GM12892 (cell line): ENCODE measurements at places on chromosomes 1 and 21.

DNA sequence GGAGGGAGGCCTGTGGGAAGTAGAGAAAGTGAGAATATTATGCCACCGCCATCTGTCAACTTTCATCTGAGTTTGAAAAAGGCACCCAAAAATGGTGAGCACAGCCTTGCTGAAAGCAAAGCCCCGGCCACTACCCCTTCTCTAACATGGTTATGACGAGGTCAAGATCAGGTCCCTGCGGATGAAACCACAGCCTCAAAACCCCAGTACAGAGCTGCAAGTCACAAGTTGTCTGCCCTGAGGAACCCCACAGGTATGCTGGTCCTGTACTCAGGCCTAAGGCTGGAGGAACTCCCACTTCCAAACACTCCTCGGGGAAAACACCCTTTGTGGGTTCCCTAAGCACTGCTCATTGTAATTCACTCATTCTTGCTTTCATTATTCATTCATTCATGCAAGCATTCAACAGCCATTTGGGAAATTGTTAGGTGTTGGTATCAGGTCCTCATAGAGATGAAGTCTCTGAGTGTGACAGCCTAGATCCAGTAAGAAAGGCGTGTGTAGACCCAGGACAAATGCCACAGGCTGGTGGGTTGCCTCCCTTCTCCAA lies 216.6 kb upstream of the EDN2 start:
- no peak for DNase-seq

DNA sequence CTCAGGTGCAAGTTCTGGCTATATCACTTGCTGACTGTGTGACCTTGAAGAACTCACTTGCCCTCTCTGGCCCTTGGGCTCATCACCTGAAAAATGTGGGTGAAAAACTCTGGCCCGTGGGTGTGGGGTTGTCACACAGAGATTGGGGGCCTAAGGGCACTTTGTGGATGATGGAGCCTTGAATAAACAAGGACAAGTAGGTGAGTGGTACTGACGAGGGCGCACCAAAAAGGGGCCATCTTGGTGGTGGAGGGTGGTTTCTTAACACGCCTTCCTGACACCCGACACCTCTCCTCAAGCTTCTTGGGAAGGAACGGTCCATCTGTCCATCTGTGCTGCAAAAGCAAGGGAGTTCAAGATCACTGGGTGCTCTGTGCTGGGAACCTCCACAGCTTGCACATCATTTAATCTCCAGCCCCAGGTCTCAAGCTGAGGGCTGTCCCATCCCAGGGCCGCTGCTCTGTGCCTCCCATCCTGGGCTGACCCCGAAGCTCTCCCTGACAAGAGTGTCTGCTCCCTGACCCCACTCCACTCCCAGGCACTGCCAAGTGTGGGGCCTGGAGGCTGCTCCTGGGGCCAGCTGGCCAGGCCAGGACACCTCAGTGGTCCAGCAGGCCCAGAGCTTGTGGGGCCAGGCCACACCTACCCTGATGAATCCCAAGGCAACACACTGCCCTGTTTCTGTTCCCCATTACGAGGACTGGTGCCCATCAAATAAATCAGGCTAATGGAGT lies 97.3 kb downstream of the GLIS1 start:
- DNase-seq = no peak

DNA sequence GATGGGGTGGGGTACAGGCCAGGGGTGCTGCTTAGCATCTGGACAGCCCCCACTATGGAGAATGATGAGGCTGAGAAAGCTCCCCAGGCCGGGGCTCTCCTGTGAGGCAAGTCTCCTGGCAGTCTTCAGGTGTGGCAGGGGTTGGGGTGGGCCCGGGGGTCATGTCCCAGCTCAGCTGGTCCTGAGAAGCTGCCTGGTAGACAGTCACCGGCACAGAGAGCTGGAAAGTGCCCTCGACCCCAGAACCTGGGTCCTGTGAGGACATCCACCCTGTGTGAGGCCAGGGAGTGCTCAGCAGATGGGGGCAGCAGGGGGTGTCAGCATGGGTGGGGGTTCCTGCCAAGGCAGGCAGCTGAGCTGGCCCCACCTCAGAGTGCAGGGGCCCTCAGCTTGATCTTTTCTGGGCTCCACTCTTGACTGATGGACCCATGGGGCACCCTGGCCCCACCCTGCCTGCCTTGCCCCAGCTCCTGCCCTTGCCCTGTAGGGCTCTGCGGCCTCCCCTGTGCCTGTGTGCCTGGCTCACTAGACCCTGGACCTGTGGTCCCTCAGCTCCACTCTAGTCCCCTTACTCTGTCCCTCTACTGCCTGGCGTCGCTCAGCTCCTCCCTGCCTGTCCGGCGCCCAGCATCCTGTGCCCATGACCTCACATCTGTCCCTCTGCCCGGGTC lies 5.8 kb downstream of the IBA57 start:
- DNase-seq = no peak

GRCh38 chr1:115277276-115277675 lies 60.8 kb downstream of the NGF start:
- DNase-seq = no peak

DNA sequence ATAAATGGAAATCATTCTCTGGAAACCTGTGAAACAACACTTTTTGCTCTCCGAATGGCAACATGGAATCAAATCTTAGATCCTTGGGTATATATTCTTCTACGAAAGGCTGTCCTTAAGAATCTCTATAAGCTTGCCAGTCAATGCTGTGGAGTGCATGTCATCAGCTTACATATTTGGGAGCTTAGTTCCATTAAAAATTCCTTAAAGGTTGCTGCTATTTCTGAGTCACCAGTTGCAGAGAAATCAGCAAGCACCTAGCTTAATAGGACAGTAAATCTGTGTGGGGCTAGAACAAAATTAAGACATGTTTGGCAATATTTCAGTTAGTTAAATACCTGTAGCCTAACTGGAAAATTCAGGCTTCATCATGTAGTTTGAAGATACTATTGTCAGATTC lies 45.7 kb downstream of the PTGFR start:
- no peak for DNase-seq

- DNase-seq = no peak
These were observed 54.1 kb downstream of the IGSF21 start for GRCh38 chr1:18161690-18162089.

DNA sequence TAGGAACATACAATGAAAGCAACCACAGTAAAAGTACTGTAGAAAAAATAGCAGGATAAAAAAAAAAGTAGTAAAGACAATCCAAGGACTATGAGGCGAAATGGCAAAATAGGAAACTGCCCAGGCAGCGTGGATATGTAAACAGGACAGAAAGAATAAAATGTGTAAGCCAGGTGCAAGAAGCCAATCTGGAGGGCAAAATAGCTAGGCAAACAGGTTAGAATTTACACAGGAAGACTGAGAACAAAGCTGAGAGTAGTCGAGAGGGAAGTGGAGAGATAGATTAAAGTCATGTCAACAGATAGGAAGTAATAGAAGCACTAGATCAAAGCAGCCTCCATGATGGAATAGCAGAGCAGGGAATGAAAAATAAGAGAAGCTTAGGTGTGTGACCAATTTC lies 124.2 kb upstream of the B3GALT2 start:
- DNase-seq = no peak

DNA sequence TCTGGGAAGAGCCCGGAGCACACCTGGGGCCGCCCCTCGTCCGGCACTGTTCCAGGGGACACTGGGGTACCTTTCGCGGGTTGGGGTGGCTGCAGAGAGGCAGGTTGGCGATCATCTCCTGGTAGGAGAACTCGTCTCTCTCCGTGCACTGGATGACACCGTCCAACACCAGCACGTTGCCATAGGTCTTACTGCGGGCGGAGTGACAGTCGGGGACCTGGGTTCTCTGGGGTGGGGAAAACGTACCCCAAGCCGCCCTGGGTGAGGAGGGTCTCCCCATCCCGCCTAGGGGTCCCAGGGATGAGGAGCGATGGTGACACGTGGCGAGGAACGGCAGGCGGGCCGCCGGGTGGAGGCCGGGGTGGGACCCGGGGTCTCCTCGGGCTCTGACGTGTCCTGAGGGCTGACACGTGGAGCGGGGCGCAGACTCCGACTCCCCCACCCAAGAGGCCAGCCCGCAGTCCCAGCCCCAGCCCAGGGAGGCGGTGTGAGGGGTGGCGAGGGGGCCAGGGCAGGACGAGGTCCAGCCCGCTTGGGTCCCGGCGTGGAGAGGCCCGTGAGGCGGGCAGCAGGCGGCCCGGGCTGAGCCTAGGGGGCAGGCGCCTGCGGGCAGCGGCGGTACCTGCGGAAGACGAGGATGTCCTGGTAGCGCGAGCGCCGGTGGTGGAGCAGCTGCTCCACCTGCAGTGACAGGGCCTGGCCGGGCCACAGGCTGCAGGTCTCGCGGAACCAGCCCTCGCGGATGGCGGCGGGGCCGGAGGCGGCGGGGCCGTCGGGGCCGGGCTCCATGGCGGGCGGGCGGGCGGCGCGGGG lies 457 bp downstream of the SRM start:
- no peak for DNase-seq

- no peak for DNase-seq
These were observed 12.7 kb upstream of the AK2 start for GRCh38 chr1:33049371-33049770.

GRCh38 chr1:1058921-1059493 lies 15.1 kb downstream of the RNF223 start:
- DNase-seq = no peak

- DNase-seq = peak; percentile 12
These were observed 697 bp upstream of the C21orf91 start for GRCh38 chr21:17819877-17820229.

DNA sequence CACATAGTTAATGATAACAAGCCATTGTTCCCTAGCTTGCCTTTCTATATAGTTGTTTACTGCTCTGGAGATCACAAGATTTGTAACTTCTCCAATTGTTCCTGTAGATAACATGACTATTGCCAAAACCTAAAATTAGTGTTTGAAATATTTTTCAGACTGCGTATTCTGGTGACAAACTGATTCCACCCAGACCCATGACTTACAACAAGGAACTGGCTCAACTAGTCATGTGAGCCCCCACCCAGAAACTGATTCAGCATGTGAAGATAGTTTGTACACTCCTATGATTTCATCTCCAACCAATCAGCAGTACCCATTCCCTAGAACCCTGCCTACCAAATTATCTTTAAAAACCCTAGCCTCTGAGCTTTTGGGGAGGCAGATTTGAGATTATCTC lies 131.4 kb upstream of the BCL9 start:
- no peak for DNase-seq

DNA sequence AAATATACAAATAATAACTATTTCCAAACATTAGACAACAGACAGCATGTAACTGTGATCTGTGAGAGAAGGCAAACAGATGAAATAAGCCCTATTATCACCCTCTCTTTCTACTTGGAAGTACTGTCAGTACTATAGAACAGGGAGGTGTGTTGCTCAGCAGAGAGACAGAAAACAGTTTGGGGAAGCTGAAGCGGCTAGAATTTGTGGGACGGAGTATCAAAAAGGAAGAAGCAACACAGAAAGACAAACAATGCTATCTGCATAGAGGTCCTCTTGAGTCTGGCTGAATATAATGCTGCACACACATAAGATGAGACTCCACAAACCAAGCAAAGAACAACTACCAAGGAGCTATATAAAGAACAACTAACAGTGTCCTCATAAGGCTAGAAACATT lies 59.4 kb downstream of the ZZZ3 start:
- no peak for DNase-seq

DNA sequence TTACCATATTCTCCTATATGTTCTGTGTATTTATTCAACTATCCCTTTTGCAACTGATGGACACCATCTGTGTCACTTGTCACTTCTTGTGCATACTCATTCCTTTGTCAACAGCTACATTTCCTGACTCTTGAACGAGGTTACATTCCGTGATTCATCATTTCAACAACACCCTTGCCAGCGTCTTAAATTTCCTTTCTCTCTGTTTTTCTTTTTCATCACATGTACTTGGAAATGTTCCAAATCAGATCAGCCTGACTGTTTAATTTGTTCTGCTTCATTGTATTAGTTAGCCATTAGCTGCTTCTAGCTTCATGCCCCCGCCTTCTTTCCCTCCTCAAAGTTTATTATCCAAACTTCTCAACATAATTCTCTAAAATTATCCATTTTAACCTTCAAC lies 173.0 kb downstream of the ADGRL4 start:
- no peak for DNase-seq

GRCh38 chr1:52002038-52002917 lies 11.8 kb upstream of the RAB3B start:
- DNase-seq = peak; percentile 59

DNA sequence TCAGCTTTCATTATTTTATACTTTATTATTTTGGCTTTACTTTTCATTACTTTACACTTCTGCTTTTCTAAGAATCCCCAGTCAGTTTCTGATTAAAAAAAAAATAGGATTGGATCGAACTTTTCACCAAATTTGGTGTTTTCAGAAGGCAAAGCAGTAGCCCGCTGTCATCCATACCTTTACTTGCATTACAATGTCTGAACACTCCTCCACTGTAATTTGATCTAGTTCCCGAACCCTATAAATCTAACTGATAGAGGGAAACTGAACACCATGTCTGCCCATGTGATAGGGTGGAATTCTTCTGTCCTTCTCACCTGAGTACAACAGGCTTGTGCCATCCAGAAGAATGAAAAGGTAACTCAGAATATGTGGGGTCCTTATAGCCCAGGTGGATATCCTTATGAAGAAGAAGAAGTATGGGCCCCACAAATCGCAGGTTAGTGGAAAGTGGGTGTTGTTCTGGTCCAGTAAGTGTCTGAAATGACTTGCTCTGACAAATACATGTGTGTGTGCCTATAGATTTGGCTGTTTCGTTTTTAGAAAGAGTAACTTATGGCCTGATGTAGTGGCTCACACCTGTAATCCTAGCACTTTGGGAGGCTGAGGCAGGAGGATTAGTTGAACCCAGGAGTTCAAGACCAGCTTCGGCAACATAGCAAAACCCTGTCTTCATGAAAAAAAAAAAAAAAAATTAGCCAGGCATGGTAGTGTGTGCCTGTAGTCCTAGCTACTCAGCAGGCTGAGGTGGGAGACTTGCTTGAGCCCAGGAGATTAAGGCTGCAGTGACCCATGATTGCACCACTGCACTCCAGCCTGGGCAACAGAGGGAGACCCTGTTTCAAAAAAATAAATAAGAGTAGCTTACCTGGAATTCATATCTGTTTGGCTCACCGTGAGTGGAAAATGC lies 26.6 kb upstream of the CDC14A start:
- no peak for DNase-seq

- no peak for DNase-seq
These were observed 71.4 kb downstream of the DIRAS3 start for GRCh38 chr1:67978890-67979516.

DNA sequence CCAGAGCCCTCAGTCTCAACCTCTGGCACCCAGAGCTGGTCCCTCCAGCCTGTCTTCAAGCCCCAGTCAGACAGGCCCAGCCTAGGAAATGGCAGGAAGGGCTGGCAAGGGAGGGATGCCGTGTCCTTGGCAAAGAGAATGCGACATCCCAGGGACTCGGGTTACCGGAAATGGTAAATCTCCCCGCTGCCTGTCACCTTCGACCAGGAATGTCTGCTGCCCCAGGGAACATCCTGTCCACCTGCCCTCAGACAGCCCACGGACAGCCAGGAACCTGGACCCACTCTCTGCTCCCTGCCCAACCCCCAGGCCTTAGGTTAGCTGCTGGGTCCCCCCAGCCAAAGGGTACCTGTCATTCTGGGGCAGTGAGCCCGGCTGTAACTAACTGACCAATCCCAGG lies 23.9 kb downstream of the HSPG2 start:
- DNase-seq = no peak
